ENCODE measurements at places on chromosomes 4 and X.

DNA sequence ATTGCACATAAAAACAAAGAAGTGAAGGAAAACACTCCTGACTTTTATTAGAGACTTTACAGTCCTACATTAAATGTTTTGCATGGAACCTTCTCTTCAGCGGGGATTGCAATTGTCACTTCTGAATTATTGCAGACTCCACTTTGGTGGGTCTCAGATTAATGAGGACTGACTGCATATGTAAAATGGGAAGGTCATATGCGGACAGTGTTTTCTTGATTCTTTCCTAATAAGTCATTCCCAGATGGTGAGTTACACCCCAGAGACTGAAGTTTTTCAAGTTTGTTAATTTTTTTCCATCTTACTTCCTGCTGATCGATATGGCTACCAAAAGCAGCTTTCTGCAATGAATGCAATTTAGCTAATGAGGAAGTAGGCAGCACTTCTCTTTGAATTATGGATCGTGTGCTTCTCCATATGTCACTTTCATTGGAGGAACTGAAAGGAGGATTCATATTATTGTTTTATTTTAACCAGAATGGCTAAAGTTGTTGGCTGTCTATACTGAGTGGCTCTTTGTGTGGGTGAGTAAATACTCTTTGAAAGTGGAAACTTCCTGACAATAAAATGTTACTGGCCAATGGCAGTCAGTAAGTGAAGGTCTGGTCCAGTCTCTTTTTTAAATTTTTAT lies 119.3 kb upstream of the CLNK start:
- DNase-seq, result no peak

DNA sequence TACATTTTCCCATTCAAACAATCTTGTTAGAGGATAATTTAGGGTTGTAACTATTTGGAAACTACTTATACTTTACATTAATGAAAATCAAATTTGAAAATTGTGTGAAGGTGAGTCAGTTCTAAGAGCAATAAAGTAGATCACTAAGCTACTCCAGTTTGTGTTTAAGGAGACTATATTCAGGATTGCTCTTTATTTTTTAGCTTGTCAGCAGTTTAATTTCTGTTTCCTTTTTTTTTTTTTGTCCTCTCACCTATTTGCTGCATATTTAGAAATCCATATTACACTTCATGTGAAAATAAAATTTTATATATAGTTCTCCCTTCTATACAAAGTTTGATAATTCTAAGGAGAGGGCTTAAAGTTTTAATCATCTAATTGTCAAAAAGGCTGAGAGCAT lies 691.8 kb downstream of the ADGRL3 start:
- DNase-seq, result no peak

GRCh38 chrX:48961585-48962091 lies 4.2 kb upstream of the OTUD5 start:
- DNase-seq, result no peak

- no peak for DNase-seq
Measured at GRCh38 chr4:65515646-65516045, 154.6 kb downstream of the EPHA5 start.

DNA sequence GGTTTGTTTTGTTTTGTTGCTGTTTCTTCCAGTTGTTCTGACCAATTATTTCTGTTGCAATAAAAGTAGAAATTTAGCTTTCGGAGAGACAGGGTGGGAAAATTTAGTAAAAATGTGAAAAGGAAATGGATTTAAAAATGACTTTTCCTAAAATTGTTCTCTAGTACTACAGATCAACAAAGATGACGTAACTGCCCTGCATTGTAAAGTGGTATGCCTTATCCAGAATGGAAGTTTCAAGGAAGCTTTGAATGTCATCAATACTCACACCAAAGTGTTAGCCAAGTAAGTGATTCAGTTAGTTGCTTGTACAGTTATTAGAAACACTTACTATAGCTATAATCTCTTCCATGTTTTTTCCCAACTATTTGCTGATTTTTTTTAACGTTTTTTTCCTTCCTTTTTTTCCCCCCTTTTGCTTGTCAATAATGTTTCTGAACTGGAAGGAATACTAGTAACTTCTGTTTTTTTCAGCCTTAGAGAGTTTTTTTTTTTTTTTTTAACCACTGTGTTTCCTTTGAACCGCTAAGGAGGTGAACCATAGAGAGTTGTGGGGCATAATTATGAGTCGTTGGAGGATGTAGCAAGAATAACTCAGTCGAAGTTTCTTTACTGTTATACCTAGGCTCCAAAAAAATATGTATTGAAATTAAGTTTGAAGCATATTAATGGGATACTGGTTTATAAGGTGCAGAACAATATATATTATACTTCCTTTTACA lies 2.2 kb downstream of the SRP72 start:
- DNase-seq, result no peak

DNA sequence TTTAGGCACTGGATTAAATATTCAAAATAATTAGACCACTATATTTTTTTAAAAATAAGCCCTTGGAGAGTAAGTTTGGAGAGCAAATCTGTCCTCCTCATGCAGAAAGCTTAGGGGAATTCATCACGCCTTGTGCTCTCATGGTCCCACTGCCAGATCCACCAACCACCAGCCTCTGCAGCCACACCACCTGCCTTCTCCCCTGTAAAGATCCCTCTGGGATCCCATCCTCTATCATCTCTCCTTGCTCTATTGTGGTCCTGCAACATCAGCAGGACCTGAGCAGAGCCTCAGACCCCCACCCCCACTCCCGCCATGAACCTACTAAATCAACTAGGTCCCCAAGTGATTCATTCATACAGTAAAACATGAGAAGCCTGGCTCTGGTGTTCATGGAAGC lies 482.6 kb upstream of the GALNT7 start:
- DNase-seq, result no peak

DNA sequence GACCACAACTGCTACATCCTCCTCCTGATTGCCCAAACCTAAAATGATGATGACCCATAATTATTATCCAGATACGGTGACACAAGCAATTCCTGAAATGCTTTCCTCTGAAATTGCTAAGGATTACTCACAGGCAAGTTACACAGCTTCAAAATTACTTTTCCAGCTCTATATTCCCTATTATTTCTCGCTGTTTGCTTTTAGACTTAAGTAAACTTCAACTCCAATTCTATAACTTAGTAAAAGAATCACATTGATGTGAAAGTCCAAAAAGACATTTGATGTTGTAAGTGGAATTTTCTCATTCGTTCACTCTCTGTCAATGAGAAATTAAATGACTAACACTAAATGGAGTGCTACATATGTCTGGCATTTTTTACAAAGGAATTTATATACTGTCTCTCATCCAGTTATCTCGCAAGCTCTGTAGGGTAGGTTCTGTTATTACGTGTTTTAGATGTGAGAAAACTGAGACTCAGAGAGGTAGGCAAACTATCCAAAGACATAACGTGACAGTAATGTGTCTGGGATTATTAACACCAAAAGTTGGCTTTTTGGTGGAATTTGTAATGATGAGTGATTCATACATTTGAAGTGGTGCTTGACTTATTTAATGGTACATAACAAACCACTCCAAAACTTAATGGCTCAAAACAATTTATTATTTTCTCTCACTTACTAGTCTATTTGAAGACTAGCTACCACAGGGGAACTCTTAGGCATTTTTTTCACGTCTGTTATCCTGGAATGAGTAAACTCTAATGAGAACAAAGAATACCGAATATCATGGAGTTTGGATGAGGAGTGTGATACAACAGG lies 31.5 kb downstream of the PALLD start:
- DNase-seq, result no peak

DNA sequence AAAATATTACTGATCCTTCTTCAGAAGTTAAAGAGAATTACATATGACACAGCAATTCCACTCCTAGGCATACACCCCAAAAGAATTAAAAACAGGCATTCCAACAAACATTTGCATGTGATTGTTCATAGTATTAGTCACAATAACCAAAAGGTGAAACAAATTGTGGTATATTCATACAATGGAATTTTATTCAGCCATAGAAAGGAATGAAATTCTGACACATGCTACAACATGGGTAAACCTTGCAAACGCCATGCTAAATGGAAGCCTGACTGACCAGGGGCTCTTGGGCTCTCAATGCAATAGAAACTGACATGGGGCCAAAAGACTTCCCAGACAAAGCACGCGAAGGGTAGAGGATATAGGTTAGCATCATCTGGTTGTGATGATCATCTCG lies 62.1 kb upstream of the S100G start:
- no peak for DNase-seq

- no peak for DNase-seq
Measured at GRCh38 chrX:46626566-46626965, 53.0 kb downstream of the CHST7 start.

All from cerebellar cortex (tissue), 1 donor.